ENCODE measurements at places on chromosomes 11 and 22.
A peak's percentile ranks its signal among the peaks of the same experiment; 100 is the strongest.

DNA sequence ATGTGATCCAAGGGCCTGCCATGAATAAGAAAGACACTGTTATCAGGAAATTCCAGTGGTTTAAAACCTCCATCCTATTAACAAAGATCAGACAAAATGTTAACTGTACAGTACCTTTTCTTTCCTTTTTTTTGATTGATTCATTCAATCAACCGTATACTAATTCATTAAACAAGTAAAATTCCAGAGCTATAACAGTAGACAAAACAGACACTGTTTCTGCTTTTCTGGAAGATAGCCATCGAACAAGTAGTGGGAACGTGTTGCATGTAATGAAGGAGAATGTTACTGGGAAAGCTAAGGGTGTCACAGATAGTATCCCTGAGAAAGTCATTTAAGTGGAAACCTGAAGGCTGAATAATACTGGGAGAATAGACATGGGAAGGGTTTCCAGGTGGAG lies 73.7 kb upstream of the ALKBH3 start:
- no peak for DNase-seq

- no peak for DNase-seq
Measured at GRCh38 chr11:12276356-12276755, 101.0 kb upstream of the PARVA start.

- no peak for DNase-seq
Measured at GRCh38 chr11:815675-816432, 2.9 kb upstream of the PNPLA2 start.

DNA sequence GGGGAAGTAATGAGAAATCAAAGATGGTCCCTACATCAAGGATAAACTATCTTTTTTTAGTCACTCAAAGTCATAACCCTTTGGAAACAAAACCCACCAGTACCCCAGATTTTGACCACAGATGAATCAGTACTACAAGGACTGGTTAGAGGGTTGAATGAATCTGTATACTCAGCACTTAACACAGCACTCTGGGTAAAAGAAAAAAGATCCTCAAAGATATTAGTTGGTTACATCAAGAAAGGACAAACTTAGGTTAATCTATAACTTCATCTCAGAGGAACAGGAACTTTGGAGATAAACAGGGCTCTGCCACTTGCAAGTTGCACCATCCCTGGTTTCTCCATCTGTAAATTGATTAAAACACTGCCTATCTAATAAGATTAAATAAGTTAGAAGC lies 18.8 kb downstream of the SC5D start:
- DNase-seq = no peak

GRCh38 chr22:23270798-23271596 lies 90.7 kb downstream of the BCR start:
- no peak for DNase-seq

- DNase-seq = no peak
Measured at GRCh38 chr11:132453406-132453805, 1078.9 kb downstream of the OPCML start.

GRCh38 chr11:11336664-11337063 lies 16.4 kb downstream of the CSNK2A3 start:
- DNase-seq = no peak

DNA sequence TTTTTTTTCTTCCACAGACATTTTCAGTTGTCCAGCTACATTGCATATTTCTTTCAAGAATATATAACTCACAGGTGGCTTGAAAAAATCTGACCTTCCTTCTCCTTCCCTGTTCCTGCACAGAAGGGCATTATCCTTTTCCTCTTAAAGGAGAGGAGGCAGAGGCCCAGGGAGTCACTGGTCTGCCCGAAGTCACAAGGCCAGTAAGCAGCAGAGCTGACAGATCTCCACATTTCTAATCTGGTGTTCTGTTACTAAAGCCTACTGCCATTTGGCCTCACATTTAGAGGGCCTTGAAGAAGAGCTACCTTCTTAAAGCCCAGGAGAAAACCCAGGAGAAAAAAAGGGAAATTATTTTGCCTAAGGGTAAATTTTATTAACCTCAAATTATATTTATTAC lies 12.3 kb downstream of the ENDOD1 start:
- no peak for DNase-seq

- DNase-seq = no peak
Measured at GRCh38 chr11:122983438-122984185, 2.0 kb upstream of the BSX start.

DNA sequence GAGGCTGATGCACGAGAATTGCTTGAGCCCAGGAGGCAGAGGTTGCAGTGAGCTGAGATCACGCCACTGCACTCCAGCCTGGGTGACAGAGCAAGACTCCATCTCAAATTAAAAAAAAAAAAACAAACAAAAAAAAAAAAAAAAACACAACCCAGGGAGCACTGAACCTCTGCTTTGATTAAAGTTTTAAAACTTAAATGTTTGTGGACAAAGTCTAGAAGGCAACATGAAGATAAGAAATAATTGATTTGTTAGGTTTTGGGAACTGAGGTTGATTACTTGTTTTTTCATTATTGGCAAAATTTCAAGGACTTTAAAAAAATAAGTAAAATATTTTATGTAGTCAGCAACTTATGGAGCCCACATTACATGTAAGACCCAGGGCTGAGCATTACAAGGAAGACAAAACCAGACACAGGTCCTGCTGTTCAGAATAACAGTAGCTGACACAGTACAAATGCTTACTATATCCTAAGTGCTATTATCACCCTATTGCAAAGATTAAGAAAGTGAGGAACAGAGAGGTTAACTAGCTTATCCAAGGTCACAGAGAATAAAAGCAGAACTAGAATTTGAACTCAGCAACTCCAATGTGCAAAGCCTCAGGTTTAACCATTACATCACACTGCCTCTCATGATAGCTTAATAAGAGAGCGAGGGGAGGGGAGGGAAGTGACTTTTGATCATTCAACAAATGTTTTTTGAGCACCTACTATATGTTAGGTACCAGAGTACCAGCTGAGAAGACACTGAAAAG lies 2.3 kb upstream of the CRY2 start:
- no peak for DNase-seq

GRCh38 chr22:45538281-45538680 lies 35.6 kb downstream of the FBLN1 start:
- no peak for DNase-seq

- peak; percentile 43 for DNase-seq
Measured at GRCh38 chr11:122749005-122749687, 89.2 kb upstream of the CRTAM start.

DNA sequence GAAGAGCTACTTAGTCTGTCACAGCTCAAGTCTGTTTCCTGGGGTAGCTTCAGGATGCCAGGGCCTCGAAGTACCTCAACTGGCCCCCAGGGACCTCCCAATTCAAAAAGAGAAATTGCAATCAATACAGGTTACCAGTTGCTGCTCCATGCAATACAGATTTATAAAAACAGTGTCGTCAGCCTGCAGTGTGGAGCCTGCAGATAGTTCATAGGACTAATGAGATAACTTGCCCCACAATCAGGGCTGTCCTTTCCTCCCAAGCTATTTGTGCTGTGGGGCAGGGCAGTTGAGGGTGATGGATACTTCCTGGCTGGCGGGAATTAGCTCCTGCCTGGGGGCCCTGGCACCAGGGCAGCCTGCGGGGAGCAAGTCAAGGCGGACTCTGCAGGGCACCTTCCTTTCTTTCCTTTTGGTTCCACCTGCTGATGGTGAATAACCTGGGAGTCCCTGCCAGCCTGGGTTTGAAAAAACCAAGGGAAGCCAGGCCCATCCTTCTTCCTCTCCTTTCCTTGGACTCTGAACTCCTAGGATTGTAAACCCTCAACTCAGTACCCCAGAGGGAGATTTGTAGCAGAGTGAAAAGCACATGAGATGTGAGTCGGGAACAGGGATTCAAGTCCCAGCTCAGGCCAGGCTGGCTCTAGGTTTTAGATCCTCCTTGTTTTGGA lies 216.6 kb downstream of the CEP164 start:
- no peak for DNase-seq

DNA sequence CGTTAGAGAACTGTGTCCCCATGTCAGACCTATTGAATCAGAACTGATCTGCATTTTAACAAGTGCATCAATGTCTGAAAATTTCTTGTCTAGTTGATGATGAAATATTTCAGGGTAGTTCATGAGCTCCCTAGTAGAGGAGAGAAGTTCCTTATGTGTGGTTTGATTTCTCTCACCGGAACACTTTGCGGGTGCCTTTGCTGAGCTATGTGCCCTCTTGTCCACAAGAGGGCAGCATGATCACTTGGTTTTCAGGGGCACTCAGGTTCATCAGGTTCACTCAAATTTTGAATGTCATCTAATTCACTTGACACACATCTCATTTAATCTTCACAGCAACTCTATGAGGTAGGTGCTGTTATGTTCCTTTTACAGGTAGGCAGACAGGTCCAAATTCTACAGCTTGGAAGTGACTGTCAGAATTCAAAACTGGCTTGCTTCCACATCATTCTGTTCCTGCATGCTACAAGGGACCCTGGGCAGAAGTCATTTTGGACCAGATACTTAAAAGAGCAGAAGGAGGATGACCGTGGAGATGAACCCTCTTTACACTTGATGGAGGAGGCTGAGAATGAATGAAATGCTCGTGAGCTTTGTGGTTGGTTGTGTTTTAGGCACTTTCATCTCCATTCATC lies 55.6 kb downstream of the P4HA3 start:
- peak; percentile 41 for DNase-seq

- no peak for DNase-seq
Measured at GRCh38 chr11:124153821-124154220, 29.3 kb upstream of the OR10D3 start.

GRCh38 chr11:32615422-32615821 lies 31.8 kb downstream of the EIF3M start:
- DNase-seq = no peak

GRCh38 chr11:75902631-75903030 lies 87.6 kb downstream of the UVRAG start:
- no peak for DNase-seq

DNA sequence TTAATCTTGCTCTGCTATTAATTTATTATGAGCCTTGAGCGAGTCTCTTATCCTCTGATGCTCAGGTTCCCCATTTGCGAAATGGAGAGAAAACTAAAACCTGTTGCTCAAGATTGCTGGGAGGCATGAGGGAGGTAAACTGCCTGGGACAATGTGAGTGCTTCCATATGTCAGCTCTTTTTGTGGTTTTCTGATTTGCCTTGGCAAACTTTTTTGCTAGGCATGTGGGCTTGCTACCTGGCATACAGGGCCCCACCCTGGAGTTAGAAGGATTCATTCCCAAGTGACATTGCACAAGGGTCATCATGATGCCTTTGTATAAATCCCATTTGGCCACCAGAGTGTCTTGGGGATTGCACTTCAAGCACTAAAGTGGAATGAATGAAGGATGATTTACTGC lies 22.4 kb downstream of the TSPAN18 start:
- DNase-seq = no peak

- no peak for DNase-seq
Measured at GRCh38 chr11:8055091-8055835, 25.7 kb upstream of the TUB start.

DNA sequence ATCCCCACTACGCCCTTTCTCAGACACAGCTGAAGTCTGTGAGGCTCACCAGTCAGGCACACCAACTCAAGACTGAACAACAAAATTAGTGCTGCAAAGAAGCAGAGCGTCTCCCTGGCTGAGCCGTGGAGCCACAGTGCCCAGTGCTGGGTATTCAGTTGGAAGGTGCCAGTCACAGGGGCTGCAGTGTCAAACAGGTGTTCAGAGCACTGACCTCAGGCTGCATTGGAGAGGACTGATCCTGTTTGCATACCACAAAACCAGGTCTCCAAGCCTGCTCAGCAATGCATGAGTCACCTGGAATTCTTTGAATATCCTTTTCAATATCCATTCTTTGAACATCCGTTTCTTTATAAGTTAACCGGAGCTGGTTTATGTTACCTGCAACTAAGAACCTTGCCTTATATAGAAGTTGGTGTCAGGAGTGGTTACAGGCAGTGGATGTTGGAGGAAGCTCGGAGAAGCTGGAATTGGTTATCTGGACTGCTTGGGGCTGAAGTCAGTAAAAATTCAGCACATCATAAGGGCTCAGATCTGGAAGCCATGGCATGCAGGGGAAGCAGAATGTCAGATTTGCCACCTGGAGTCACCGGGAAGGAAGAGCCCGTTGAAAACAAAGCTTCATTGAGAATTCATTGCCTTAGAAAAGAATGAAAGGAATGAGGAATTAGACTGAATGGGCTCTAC lies 30.3 kb downstream of the PDGFB start:
- DNase-seq = no peak

- DNase-seq = no peak
Measured at GRCh38 chr11:129322941-129323340, 52.7 kb upstream of the BARX2 start.

GRCh38 chr11:58934945-58935513 lies 4.3 kb upstream of the GLYATL1 start:
- DNase-seq = no peak

Measured in stimulated activated CD4-positive, alpha-beta T cell treated with anti-CD3 and anti-CD28 coated beads, Interleukin-4, amount 100 ng/mL, for 1 hour (primary cell).